ENCODE measurements at places on chromosomes 12 and 14.

DNA sequence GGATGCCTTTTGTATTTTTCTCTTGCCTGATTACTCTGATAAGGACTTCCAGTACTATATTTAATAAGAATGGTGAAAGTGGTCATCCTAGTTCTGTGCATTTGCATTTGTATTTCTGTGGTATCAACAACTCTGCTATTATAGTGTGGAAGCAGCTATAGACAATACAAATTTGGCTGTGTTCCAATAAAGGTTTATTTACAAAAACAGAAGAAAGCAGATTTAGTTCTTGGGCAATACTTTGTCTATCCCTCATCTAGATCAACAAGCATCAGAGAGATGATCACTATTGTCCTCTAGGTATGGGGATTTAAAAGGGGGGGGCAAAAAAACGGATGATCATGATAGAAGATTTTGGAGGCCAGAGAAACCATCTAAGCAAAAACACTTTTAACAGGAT is 19.1 kb upstream of the BTG1 start:
- no peak for DNase-seq

GRCh38 chr12:16610743-16611142 is 4.8 kb upstream of the LMO3 start:
- DNase-seq = no peak

GRCh38 chr12:101570047-101570446 is 24.7 kb upstream of the MYBPC1 start:
- no peak for DNase-seq

DNA sequence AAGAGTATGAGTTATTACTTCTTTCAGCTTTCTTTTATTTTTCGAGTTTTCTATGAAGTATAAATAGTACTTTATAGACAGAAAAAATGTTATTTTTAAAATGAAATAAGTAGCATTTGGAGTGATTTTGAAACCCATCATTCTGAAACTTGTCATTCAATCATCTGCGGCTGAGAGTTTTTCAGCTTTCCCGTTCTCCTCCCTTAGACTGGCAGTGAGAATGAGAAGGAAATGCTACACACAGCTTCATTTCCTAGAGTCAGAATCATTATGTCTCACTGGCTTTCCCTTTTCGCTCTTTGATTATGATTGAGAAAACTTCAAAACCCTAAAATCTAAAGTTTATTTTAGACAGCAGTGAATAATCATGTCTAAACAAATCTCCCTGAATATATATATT is 33.7 kb upstream of the GNPNAT1 start:
- no peak for DNase-seq

DNA sequence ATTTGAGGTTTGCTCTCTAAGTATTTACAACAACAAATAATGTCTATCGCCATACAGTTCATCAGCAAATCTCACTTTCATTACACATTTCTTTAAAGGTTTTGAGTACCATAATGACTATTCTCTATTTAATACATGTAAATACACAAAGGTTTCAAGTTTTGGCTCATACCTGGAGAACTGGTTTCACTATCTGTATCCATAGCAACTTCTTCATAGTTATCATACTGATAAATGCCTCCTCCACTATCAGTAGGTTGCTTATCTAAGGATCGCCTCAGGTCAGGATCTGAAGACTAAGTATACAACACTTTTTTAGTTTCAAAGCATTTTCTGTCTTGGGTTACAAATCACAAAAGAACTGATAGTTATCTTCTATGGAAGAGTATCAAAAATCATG is 21.4 kb downstream of the ZFC3H1 start:
- no peak for DNase-seq

GRCh38 chr12:39919790-39920189 is 186.1 kb downstream of the SLC2A13 start:
- DNase-seq = no peak

- no peak for DNase-seq
These were observed 614.6 kb upstream of the ATP2B1 start for GRCh38 chr12:90323217-90323616.

GRCh38 chr12:89448951-89449371 is 75.6 kb downstream of the GALNT4 start:
- DNase-seq = no peak

DNA sequence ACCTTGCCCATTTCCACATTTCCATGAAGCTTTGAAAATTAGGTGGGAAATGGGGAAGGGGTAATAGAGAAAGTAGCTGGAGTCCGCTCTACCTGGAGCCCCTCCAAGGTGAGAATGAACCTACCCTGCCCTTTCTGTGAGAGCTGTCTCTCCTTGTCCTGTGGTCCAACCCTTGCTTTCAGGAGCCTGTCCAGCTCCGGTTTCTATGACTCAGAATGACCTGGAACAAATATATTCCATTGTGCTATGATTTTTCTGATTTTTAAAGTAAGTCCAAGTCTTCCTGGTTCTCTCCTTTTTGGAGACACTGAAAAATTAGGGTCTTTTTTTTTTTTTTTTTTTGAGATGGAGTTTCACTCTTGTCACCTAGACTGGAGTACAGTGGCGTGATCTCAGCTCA is 89.1 kb upstream of the VASH1 start:
- DNase-seq = no peak

DNA sequence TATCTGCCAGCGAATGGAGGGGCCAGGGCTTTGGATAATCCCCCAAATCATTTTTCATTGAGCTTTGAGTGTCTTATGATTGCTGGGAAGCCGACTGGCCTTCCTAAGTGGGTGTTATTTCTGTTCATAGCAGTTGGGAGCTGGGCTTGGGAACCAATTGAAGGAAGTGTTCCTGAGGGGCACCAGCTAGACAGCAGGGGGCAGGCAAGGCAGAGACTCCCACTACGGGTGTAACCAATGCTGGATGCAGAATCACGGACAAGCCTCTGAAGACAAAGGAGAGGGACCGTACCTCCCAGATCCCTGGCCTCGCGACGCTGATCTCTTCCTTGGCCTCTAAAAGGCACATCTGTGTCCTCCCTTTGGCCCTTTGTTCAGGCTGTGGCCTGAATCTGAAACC is 149.0 kb upstream of the PRMT8 start:
- DNase-seq = no peak

DNA sequence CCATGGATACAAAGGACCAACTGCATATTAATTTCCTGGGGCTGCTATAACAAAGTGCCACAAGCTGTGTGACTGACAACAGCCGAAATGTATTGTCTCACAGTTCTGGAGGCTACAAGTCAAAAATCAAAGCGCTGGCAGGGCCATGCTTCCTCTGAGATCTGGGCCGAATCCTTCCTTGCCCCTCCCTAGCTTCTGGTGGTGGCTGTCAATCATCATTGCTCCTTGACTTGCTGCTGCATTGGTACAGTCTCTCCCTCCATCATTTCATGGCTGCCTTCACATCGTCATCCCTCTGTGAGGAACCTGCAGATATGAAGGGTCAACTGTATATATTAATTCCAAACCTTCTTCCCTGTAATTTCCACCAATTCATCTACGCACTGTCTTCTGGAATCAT is 118.3 kb downstream of the EXOC5 start:
- no peak for DNase-seq

- DNase-seq = no peak
These were observed 268.0 kb downstream of the MSRB3 start for GRCh38 chr12:65546528-65546927.

DNA sequence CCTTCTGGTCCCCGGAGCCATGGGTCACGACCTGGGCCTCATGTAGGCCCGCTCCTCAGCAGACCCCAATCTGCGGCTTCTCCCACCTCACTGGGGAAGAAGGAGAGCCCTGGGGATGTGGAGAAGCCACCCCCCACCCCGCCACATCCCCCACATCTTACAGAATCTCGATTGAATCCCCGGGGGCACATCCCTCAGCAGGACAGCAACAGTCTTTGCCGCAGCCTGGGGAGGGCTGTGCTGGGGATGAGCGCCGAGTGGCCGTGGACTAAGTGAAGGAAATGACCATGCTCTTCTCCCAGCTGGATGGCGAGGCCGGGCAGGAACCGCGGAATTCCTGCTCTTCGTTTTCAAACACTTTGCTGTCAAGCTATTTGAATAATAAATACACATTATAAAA is 169.0 kb upstream of the RTL1 start:
- DNase-seq = no peak
